ENCODE measurements at places on chromosomes 13 and 19.

DNA sequence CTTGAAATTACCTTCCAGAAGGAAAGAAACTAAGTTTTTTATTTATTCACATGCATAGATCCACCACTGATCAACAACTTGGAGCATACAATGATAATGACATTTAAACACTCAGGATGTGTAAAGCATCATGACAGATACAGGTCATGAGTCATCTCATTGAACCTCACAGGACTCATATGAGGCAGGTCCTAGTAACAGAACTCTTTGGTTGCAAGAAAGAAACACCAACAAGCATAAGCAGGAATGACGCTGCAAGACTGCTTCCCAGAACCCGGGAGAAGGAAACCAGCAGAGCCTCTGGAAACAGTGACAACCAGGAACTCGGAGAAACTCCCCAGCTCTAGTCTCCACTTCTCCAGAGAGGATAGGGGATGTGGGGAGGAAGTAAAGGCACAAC, 60.8 kb upstream of the IPO5 start:
- DNase-seq: no peak

GRCh38 chr13:41681587-41681986, 224.2 kb downstream of the RGCC start:
- DNase-seq: no peak

- no peak for DNase-seq
Observed at GRCh38 chr19:4635754-4636116, 3.6 kb upstream of the TNFAIP8L1 start.

DNA sequence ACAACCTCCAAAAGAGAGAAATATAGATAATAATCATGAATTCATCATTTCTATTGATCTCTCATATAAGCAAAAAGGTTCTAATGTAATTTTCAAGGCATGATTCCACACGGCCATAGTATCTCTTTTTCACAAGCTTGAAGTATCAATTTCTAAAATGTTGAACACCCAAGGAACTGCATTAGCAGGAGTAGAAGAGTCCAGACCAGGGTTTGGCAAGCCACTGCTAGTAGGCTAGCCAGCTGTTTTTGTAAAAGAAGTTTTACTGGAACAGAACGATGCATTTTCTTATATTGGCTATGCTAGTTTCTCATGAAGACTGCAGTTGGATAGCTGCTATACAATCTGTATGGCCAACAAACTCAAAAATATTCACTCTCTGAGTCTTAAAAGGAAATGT, 481.5 kb upstream of the MIR17HG start:
- DNase-seq: no peak

DNA sequence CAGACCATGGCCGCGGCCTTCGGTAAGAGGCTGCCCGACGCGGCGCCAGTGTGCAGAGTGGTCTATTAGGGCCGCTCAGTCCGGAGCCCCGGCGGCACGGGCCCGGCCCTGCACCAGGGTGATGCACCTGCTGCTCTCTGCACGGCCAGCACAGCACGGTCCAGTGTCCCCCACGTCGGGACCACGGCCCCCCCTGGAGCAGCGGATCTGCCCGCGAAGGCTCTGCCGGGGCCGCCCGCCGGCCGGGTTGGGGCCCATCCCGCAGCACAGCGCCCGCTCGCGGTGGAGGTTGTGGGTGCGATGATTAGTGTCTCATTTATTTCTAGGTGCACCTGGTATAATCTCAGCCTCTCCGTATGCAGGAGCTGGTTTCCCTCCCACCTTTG, 7.9 kb downstream of the PTBP1 start:
- no peak for DNase-seq

- DNase-seq: no peak
Observed at GRCh38 chr19:32322541-32322940, 22.9 kb upstream of the ZNF507 start.

DNA sequence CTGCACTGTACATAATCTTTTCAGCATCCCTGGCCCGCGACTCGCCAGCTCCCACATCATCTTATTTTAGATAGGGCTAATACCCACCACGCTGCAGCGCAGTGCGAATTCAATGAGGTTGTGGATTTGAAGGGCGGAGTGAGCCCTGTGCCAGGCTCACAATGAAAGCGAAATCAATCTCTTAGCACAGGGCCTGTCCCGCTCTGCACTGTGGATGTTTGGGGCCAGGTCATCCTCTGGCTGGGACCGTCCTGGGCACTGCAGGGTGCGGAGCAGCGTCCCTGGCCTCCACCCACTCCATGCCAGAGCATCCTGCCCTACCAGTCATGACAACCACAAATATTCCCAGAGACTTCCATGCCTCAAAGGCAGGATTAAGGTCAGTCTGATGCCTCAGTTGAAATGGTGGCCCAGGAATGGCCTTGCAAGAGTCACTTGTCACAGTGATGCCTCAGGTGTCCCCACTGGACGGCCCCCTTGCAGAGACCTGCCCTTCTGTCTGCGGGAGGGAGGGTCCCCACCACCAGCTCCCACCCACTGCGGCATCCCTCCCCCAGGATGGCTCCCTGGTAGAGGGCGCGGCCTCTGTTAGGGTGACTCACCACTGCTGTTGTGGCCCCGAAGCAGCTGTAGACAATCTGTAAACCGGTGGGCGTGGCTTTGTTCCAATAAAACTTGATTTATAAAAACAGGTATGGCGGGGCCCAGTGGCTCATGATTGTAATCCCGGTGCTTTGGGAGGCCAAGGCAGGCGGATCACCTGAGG, 5.6 kb downstream of the UHRF1 start:
- peak; percentile 85 for DNase-seq

- no peak for DNase-seq
Observed at GRCh38 chr19:5456841-5457200, 1.6 kb downstream of the ZNRF4 start.

DNA sequence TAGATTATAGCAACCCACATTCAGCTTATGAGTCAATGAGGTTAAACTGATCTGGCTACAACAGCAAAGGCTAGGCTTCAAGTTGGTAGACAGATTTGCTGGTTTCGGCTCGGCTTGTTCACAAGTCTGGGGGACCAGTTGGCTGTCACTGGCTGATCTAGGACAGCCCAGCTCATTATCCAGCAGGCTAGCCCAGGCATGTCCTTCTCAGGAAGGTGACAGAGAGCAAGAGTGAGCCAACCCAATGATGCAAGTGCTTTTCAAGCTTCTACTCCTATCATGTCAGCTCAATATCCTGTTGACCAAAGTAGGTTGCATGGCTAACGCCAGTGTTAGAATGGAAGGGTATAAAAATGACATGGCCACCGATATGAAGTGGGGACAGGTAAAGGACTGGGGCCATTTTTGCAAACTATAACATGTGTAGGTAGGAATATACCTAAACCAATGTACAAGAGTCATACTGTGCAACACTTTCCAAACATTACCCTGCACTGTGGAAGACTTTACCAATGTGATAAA, 220.9 kb upstream of the SOX21 start:
- no peak for DNase-seq

GRCh38 chr13:30865123-30866049, 40.7 kb upstream of the MEDAG start:
- DNase-seq: peak; percentile 76

- DNase-seq: no peak
Observed at GRCh38 chr13:46114613-46115012, 9.8 kb upstream of the CPB2 start.

- DNase-seq: no peak
Observed at GRCh38 chr13:38819053-38819452, 132.2 kb downstream of the FREM2 start.

- DNase-seq: no peak
Observed at GRCh38 chr13:113220141-113220598, 10.8 kb downstream of the CUL4A start.

GRCh38 chr19:14762111-14762510, 16.2 kb downstream of the ADGRE2 start:
- no peak for DNase-seq

- peak; percentile 87 for DNase-seq
Observed at GRCh38 chr19:16283210-16284061, 41.2 kb upstream of the KLF2 start.

GRCh38 chr13:48600374-48601364, 53.1 kb upstream of the CYSLTR2 start:
- no peak for DNase-seq

DNA sequence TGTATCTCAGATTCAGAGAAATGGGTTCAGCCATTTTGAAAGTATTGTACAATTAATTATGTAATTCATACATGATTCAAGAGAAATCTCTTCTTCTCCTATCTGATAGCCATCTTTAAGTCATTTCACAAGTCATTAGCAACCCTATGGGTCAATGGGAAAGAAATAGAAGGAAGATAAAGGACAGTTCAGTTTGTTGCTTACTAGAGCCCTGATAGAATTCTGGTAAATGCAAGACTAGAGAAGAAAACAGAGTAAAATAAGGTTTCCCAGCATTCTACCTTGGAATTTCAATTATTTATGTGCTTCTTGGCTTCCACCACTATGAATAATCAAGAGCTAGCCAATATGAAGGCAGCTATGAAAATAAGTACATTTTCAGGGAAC, 117.7 kb downstream of the LHFPL6 start:
- DNase-seq: no peak

GRCh38 chr13:25872481-25873241, 179.2 kb downstream of the SHISA2 start:
- DNase-seq: no peak

Data from activated CD8-positive, alpha-beta memory T cell treated with anti-CD3 and anti-CD28 coated beads for 24 hours (primary cell).